ENCODE measurements at places on chromosomes 1 and 21. TPM values are rescaled to one million over a fixed set of nuclear protein-coding genes. Genes with fewer than 3 reads are reported as not detected.

Gene TEX38
- not detected for total RNA-seq

Gene DDI2
- total RNA-seq = 10.6 TPM

Gene VWA1
- total RNA-seq = 12.5 TPM

Gene MYOG
- total RNA-seq = not detected

Gene SPRR1B
- total RNA-seq = not detected

Gene EDN2
- total RNA-seq = 37.1 TPM

Gene TMCC2
- 1.5 TPM for total RNA-seq

Gene RNF186
- not detected for total RNA-seq

Gene BRDT
- not detected for total RNA-seq

Gene KCNN3
- total RNA-seq = 0.02 TPM

Gene EVA1C
- total RNA-seq = 53.6 TPM

Gene TXLNA
- 30.4 TPM for total RNA-seq

Gene ADAM30
- not detected for total RNA-seq
